ENCODE measurements at places on chromosomes 7 and 10. TPM values are rescaled to one million over a fixed set of nuclear protein-coding genes. Genes with fewer than 3 reads are reported as not detected.

Gene EGFR
- 94.9 TPM for total RNA-seq

Gene IL2RA
- total RNA-seq: not detected

Gene ANKRD1
- total RNA-seq: 35.0 TPM

Gene ZPBP
- not detected for total RNA-seq

Gene NCF1
- total RNA-seq: 0.11 TPM

Gene ATG9B
- 0.65 TPM for total RNA-seq

Gene SSC4D
- 1.5 TPM for total RNA-seq

Gene ZMIZ2
- total RNA-seq: 37.3 TPM

Gene GPR26
- not detected for total RNA-seq

Gene ENKUR
- 0.38 TPM for total RNA-seq

Gene DRGX
- total RNA-seq: not detected

Gene TMEM196
- total RNA-seq: not detected

Gene ACSM6
- total RNA-seq: not detected

Gene CYP2C9
- not detected for total RNA-seq

Gene EN2
- total RNA-seq: 0.90 TPM

Gene PARG
- 22.2 TPM for total RNA-seq

Gene COL26A1
- 0.67 TPM for total RNA-seq

Gene ANKRD2
- total RNA-seq: 7.4 TPM

Gene FBXL13
- 0.38 TPM for total RNA-seq

Gene LAMB4
- 0.19 TPM for total RNA-seq

Gene AKR1D1
- total RNA-seq: 0.08 TPM

Gene ICA1
- 0.66 TPM for total RNA-seq

Gene OPN1SW
- total RNA-seq: not detected

Gene GPC2
- total RNA-seq: 0.39 TPM

Gene AGBL3
- 0.80 TPM for total RNA-seq

Gene TMEM168
- 7.3 TPM for total RNA-seq

Gene HTRA1
- 55.6 TPM for total RNA-seq

Gene C7orf57
- total RNA-seq: 0.35 TPM

Gene BTBD16
- total RNA-seq: 0.43 TPM

Gene LIPK
- not detected for total RNA-seq

Gene GATA3
- total RNA-seq: 4.8 TPM

Gene KMT2C
- 6.1 TPM for total RNA-seq

Gene NPC1L1
- 0.09 TPM for total RNA-seq

Gene PRF1
- total RNA-seq: 0.05 TPM

Gene GIMAP6
- total RNA-seq: not detected

Gene OR2A1
- not detected for total RNA-seq

Gene SPDYE2
- not detected for total RNA-seq

Gene CROT
- total RNA-seq: 5.7 TPM

Gene MUC3A
- 13.2 TPM for total RNA-seq

Gene TCF7L2
- 27.8 TPM for total RNA-seq

All from A549 treated with dexamethasone at 1 μM for 4 hours (cell line).